ENCODE measurements at places on chromosomes 6 and 20.

DNA sequence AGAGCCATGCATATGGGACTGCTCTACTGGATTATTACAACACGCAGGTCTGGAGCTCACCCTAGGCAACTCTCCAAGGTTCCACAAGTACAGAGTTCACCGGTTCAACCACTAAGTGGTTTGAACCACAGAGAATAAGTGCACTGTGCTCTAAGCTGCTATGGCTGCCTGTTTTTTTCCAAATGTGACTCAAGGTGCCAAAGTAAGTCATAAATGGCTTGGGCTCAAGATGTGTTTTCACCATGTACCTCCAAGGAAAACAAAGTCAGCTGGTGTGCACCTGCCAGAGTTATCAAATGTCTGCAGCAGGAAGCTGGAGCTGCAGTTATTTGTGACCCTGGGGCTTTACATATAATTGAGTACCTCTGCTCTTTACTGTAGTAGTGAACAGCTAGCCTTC, 76.7 kb downstream of the PREP start:
- no peak for DNase-seq

GRCh38 chr6:30238178-30238795, 25.1 kb upstream of the TRIM26 start:
- no peak for DNase-seq

DNA sequence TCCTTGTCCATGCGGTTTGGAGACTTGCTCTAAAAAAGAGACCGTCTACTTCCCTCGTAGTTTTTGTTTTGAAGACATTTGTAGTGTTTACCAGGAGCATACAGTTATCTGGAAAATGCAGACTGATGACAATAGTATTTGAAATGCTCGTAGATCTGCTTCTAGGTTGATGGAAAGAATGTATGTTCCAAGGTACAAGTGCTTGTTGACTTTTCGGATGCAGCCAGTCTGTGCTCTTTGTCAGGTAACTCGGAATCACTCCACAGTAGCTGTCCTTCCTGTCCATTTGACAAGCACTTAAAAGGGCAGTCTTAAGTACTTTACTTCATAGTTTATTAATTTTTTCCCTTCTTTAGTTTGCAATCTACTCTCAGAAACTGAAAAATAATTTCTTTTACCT, 194.8 kb downstream of the ESR1 start:
- no peak for DNase-seq

GRCh38 chr20:10674684-10675449, 1.1 kb upstream of the JAG1 start:
- peak; percentile 28 for DNase-seq

DNA sequence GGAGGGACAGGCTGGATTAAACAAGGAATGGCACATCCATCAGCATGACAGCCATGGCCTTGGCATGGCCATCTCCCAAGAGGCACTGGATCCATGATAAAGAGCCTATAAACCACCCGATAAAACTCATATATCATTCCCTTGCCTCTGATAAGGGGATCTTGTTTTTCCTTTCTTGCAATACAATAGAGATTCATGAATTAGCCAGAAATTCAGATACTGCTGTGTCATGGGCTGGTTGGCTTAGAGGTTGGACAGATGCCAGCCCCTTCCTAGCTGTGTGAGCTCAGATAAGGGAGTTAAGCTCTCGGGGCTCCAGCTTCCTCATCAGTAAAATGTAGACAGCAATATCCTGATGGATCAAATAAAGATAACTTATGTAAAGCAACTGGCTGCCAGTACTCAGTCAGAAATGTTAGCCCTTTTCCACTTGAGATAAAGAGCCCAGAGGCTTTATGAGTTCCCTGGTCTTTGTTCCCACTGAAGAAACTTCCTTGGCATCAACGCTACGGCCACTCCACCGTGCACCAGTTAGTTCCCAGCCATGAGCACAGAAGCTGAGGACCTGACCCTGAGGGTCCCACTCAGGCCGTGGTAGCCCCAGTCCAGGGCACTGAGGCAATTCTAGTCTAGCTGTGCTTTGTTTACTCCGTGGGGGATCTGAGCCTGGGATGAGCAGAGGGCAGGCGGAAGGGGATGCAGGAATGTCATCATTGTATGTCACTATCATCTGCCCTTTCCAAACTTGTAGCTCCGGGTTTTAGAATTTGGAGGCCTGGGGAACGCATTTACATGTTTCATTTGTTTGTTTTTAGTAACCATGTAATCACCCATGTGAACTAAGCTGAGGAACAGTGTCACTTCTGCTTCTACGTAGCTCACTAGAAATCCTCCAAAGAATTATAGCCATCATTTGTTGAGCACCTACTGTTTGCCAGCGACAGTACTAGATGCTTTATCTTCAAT, 67.2 kb upstream of the TBC1D7 start:
- peak; percentile 90 for DNase-seq

GRCh38 chr6:147001621-147002020, 202.6 kb upstream of the STXBP5 start:
- DNase-seq = no peak

- no peak for DNase-seq
Measured at GRCh38 chr6:164085091-164086075, 670.9 kb downstream of the QKI start.

DNA sequence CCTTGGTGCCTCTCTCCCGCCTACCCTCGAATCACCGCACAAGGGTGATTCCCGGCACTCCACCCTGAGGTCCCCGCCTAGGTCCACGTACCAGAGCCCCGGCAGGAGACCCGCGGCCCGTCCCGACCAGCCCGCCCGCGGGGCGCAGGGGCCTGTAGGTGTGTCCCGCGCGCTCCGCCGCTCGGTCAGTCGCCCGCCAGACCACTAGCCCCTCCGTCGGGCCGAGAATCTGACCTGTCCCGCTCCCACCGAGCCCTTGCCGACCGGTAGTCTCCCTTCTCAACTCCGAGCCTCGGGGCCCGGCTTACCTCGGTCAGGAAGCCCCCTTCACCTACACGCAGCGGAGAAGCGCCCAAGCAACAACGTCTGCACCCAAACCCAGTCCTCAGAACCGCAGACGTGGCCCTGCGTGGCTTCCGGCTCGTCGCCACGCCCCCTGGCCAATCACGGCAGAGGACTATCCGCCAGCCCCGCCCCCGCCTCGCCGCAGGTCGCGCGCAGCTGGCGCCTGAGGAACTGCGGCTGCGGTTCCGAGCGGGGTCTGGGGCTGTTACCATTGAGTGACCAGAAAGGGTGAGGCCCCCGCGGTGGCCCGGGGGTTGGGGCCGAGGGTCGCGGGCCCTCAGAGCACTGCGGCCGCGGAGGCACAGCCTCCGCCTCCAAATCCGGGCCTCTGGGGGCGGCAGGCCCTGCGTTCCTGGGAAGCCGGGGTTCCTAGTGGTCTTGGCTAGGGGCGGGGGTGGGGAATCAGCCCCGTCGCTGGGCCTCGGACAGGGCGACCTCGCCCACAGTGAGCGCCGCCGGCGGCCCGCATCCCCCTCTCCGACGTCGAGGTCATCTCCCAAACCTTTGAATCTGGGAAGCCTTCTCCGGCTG, at the start of the genes PGM3 and RWDD2A:
Gene PGM3 (minus strand): TSS at position 395 of the 876 bp plus-strand sequence. CDS start 2,253 bp downstream, outside the sequence.
Gene RWDD2A (plus strand): TSS at position 487 of the 876 bp plus-strand sequence. CDS start 1,095 bp downstream, outside the sequence.
- peak; percentile 85 for DNase-seq

DNA sequence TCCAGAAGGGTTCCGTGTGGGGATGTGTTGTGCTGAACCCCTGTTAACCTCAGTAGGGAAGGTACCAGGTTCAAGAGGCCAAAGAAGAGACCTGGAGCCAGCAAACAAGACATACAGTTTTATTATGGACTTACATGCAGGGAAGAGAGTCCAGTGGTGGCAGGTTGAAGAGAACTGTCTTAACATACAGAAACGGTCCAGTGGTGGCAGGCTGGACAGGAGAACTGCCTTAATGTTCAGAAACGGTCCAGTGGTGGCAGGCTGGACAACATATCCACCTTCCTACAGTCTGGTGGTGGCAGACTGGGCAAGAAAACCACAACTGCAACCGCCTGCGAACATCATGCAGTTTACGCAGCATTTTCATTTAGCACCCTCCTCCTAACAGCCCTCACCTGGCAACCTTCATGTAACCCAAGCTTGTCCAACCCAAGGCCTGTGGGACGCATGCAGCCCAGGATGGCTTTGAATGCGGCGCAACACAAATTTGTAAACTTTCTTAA, 75.9 kb downstream of the PHACTR3 start:
- no peak for DNase-seq

DNA sequence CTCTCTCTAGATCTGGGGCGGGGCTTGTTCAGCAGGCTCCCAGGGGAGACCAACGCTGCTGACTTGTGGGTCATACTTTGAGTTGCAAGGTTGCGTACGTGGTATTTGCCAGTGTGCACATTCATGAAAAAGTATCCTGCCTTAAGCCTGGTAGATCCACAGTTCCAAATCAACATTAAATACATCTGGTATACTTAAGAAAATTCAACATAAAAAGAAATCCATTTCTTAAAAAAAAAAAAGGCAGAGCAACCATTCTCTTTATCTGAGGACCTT, 81.4 kb downstream of the SLC22A3 start:
- no peak for DNase-seq

DNA sequence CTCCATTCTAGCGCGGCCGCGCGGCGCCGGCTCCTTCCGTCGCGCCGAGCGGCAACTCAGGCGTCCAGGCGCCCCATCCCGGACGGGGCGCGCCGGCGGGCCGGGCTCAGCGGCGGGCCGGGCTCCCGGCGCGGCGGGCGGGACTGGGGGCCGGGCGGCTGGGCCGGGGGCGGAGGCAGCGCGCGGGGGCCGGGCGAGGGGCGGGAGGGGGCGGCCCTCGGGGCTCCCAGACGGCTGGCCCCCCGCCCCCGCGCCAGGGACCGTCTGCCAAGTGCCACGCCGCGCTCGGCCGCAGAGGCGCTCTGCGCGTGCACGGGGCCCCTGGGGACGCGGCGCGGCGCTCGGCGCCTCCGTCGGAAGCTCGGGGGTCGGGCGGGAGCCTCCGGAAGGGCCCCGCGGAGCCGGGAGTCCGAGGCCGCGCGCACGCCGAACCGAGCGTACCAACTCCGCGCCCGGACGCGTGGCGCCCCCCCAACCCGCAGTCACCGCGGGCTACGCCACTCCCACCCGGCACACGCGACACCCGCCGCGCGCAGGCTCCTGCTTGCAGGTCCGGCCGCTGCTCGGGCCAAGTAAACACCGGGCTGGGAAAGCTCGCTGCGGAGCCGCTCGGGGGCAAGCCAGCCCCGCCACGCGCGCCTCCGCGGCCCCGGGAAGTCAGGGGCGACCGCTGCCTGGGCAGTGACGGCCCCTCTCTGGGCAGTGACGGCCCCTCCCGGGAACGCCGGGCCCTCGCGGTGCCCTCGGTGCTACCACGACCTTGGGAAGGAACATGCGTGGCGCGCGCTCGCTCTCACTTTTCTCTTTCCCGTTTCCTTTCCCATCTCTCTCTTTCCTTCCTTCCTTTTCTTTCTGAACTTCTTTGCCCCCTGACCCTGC, at the start of gene PREX1:
Gene PREX1 (minus strand): TSS at position 145 of the 879 bp plus-strand sequence. CDS start 139 bp downstream, at position 6.
- DNase-seq = peak; percentile 80

GRCh38 chr20:23436681-23437080, 2.8 kb upstream of the CSTL1 start:
- DNase-seq = no peak

GRCh38 chr6:150490586-150490985, 109.1 kb upstream of the PLEKHG1 start:
- no peak for DNase-seq

DNA sequence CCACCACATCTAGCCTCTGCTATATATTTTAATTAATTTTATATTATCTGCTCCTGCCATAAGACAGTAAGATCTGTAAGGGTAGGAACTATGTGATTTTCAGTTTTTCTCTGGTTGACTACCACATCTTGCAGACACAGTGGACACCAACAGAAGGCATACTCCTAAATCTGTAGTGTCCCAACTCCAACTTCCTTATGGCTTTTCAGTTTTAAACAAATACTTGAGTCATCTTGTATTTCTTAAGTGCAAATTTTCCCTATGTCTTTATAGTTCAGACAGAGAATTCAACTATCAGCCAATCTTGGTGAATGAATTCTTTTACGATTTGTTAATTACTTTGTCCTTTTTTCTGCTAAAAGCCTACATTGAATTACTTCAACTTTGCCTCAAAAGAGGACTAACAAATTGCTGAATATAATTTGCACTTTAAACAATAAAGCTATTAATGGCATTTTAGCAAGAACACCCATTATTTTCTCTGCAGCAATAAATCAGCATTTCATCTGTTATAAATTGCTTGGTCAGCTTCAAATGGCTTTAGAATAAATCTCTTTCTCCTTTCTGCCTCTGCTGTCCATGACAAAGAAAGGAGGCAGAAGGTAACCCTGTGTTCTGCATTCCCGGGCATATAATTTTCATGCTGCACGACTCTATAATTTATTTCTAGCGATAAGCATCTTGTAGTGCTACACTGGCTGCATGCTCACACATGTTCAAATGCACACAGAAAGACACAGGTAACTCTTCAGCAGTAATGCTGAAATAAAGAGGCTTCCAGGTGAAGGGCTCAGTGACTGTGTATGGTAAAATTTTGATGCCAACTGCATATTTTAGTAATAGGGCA, 144.8 kb downstream of the BACH2 start:
- DNase-seq = no peak

GRCh38 chr6:125913864-125914351, 42.7 kb upstream of the HINT3 start:
- DNase-seq = no peak

DNA sequence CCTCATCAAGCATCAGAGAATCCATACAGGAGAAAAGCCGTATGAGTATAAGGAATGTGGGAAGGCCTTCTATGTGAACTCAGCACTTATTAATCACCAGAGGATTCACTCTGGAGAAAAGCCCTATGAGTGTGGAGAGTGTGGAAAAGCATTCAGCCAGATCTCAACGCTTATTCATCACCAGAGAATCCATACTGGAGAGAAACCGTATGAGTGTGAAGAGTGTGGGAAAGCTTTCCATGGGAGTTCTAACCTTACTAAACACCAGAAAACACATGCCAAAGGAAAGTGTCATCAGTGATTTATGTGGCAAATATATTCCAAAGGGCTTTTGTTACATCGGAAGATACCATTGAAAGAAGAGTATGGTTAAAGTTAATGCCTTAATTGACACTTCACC, 25.4 kb downstream of the ZKSCAN8 start:
- DNase-seq = no peak

- DNase-seq = no peak
Measured at GRCh38 chr6:125570526-125570925, 178.9 kb upstream of the HEY2 start.

DNA sequence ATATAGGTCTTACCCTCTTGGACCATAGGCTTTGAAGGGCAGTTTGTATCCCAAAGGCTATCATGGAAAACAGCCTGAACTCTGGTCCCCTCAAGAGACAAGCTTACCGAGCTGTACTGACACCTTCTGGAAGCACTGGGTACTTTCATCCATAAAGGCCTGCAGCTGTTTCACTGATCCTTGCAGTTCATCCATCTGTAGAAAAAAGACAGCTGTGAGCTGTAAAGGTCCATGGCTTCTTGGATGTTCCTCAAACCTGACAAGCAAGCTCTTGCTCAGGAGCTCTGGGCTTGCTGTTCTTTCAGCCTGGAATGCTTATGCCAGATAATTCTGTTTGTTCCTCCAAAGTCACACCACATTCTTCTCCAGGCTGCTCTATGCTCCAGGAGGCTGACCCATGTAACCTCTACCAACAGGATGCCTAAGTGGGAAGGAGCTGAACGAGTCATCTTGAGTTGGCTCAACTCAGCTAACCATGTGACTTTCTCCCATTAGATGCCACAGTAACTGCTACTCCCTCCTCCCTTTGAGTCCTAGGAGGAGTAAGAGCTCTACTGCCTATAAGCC, 8.8 kb upstream of the NDRG3 start:
- no peak for DNase-seq

GRCh38 chr20:37142708-37143107, 36.4 kb upstream of the RPN2 start:
- DNase-seq = no peak

- no peak for DNase-seq
Measured at GRCh38 chr6:143863771-143864170, 503 bp upstream of the ZC2HC1B start.

All from HL-60 (cell line).